ENCODE measurements at places on chromosomes 12 and 14.

- DNase-seq = no peak
Measured at GRCh38 chr12:130825771-130826150, 13.3 kb downstream of the STX2 start.

- DNase-seq = no peak
Measured at GRCh38 chr14:74566174-74567141, 45.6 kb downstream of the LTBP2 start.

DNA sequence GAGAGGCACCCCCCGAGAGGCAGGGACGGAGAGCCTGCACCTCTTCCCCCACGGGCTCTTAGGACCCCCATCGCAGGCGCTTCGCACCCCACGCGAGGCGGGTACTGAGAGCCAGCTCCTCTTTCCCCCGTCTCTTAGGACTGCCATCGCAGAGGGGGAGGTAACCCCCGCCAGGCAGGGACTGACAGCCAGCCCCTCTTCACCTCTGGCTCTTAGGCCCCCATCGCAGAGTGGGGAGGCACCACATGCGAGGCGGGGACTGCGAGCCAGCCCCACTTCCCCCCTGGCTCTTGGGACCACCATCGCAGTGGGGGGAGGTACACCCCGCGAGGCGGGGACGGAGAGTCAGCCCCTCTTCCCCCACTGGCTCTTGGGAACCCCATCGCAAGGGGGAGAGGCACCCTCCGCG lies 46.1 kb downstream of the DDX11 start:
- no peak for DNase-seq

GRCh38 chr12:88360343-88360742 lies 218.2 kb downstream of the TMTC3 start:
- no peak for DNase-seq

DNA sequence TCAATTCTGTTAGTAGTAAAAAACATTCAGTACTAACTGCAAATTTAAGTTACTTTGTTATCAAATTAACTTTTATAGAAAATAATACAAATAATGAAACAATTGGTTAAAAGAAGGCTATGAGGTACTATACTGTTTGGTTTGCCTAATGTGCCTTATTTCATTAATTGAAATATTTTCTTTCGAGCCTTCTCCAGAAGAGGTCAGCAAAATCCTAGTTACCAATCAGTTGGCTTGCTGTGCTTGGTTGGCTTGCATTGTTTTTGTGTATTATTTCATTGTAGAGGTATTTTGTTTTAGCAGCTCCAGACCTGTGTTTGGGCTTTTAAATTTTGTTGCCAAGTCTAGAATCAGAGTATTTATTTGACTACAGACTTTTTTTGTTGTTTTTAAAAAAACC lies 68.5 kb downstream of the AEBP2 start:
- DNase-seq = no peak

DNA sequence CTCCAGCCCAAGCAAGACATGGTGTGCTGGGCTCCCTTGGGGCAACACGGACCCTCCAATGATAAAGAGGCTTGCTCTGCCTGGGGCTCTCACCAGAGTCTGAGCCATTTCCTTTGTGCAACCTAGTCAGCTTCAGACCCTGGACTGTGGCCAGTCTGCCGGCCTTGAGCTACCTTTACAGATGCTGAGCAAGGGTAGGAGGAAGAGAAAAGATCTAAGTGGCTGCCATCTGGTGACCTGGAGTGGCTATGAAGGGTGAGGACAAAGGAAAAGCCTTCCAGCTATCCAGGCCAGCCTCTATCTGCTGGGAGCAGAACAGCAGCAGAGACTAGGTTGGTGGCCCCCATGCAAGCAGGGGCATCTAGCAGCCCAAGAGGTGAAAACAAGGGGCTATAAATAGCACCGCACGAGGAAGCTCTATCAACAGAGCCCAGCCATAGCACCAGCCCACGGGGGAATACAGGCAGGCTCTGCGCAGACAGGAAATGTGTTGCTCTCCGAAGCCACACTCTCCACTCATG lies 230.1 kb downstream of the FOXN3 start:
- DNase-seq = no peak

- no peak for DNase-seq
Measured at GRCh38 chr14:45868863-45869262, 615.9 kb upstream of the MIS18BP1 start.

- DNase-seq = no peak
Measured at GRCh38 chr14:24094841-24095270, 745 bp downstream of the PCK2 start.

DNA sequence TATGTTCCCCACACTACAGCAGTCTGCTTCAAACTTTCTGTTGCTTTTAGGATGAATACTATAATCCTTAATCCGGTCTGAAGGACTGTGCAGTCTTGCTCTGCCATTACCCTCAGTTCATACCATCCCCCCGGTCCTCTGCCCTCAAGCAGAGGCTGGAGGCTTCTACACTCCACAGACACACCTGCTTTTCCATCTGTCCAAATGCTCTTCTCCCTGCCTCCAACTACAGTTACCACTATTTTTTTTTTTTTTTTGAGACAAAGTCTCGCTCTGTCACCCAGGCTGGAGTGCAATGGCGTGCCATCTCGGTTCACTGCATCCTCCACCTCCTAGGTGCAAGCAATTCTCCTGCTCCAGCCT lies 19.3 kb upstream of the KCNH3 start:
- DNase-seq = no peak

- no peak for DNase-seq
Measured at GRCh38 chr12:23576372-23576771, 373.1 kb downstream of the SOX5 start.

GRCh38 chr12:90987520-90987919 lies 17.3 kb downstream of the EPYC start:
- DNase-seq = no peak
